ENCODE measurements at places on chromosomes 16 and 17.

- no peak for DNase-seq
Observed at GRCh38 chr16:50146479-50147435, 6.3 kb upstream of the TENT4B start.

GRCh38 chr17:60586288-60586974 is 13.6 kb upstream of the PPM1D start:
- peak; percentile 59 for DNase-seq

GRCh38 chr16:1816396-1817275 is 10.0 kb downstream of the HAGH start:
- DNase-seq = no peak

DNA sequence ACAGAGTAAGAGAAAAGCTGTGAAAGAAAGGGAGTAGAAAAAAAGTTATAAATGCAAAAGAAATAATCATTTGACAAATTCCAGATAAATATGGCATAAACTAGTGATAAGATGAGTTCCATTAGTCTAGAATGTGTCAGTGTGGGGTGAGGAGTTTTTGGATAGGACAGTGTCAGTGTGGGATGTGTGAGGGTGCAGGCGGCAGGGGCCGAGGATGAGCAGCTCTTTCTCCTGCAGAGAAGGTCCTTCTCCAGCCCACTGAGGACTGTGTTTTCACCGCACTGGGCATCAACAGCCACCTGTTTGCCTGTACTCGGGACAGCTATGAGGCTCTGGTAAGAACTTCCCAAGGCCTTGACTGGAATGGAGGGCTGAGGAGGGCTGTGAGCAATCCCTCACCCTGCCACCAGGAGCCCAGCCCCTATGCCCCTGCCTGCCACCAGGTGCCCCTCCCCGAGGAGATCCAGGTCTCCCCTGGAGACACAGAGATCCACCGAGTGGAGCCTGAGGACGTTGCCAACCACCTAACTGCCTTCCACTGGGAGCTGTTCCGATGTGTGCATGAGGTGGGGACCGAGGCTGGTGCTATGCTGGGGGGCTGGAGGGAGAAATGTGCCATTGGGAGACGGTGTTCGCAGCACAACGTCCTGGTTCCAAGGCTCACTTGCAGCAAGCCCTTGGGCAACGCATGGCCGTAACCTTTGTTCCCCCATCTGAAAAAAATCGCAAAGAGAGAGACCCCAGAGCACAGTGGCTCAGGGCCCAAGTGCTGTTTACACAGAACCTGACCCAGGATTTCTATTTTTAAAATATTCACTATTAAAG is 13.1 kb downstream of the RAPGEFL1 start:
- DNase-seq = no peak

DNA sequence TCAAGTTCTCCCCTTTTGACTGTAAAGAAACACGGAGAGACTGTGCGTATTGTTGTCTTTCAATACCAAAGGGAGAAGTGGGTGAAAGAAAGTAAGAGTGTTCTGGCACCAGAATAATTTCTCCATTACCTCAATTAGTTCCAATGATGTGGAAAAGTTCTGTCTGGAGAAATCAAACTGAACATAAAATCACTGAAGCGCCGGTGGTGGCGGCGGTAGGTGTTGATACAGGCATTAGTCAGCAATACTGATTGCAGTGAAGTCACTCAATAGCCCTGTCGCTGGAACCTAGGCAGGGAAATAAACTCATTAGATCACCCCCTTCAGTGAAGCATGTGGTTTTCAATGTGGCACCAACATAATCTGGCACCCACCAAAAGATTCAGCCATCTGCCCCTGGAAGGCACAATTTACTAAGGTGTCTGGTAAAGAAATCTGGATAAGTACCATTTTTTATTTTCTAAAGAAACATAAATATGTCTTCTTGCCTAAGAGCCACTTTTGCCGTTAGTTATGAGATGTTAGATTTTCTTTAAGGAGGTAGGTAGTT is 274.2 kb upstream of the SOX9 start:
- no peak for DNase-seq
